ENCODE measurements at places on chromosomes 2 and 18.

DNA sequence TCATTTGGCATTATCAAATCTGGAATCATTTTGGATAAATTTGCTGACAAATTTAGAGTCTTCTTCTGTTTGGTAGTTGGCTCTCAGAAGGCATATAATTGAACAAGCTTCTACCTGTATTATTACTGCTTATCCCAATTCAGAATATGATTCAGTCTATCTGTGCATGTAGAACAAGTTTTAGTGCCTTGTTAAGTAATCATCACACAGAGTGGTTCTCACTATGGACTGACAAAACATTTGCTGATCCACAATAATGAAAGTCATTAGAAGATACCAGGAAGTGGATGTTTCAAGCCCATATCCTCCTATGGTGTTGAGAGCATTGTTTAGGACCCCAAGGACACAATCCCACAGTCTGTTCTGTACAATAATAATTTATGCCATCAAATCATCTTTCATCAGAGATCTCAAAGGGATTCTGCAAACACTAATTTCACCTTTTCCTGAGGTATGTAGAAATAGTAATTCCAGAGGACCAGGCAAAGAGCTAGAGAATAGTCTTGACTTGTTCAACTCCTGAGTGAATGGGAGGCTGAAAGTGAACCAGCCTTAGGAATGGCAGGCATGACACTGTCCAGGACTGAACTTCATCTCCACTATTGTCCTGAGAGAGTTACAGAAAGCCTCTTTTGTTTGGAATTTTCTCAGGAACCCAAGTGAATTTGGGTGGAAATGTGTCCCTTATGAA is 29.6 kb upstream of the DSC1 start:
- DNase-seq, result no peak

DNA sequence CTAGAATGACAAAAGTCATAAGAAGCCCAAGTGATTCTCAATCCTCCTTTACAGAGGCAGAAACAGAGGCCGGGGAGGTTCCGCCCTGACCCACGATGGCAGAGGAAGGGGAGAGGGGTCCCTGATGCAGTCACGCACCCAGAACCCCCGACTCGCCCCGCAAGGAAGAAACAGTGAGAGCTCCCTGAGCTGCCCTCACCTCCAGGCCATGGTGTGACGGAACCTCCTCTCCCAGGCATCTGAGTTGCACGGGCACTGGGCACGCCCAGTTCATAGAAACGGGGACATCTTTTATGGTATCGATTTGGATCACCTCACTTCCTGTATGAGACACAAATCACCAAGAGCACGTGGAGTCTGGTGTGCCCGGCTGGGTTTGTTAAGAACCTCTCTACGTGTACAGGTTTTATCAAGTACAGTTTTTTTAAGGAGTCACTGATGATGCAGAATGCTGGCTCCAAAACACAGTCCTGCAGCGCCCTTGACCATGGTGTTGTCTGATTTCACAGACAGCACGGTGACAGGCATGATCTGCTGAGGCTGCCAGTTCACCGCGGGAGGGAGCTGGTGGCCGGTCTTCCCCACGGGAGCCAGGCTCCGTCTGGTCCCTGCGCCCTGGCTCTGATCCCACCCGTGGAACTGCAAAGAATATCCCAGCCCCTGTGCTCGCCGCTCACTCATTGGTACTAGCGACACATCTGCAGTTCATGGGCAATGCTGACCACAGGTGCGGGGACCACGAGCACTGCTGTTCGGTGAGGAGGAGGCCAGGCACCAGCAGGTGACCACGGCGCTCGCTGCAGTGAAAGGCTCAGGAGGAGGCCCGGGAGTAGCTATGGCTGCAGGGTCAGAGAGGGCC is 35.6 kb downstream of the PXDN start:
- no peak for DNase-seq

- DNase-seq, result no peak
Observed at GRCh38 chr2:191226196-191226595, 19.0 kb upstream of the MYO1B start.

GRCh38 chr2:196591621-196592022 is 47.9 kb upstream of the CCDC150 start:
- no peak for DNase-seq

DNA sequence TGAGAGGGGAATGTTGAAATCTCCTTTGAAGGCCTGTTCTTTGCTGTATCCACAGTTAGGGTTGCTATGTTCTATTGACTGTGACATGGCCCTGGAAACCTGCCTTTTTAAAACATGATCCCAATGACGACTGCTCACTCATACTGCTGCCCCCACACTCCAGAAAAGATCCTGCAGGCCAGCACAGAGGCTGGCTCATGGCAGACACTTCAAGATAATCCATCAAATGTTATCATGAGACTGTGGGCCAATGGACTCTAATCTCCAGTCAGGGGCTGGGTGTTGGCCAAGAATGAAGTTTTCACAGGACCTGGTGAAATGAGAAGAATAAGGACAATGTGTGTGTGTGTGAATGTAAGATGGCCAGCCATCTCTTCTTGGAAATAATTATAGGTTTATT is 59.0 kb upstream of the THOC1 start:
- no peak for DNase-seq

GRCh38 chr2:150522269-150522668 is 34.8 kb upstream of the RND3 start:
- no peak for DNase-seq

GRCh38 chr2:233936089-233936488 is 18.9 kb downstream of the TRPM8 start:
- no peak for DNase-seq

DNA sequence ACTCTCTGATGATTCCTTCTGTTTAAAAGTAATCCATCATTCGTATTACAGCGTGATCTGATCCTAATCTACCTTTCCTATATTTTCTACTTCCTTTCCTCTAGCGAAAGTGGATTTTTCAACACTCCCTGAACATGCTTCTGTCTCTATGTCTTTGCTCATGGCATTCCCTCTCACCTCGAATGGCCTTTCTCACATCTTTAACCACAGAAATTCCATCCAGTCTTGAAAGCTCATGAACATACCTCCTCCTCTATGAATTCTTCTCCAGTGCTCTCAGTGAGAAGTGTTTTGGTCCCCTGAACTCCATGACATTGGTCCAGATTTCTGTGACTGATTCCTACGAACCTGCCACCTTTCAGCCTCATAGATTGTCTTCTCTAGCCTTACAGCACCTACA is 323.2 kb downstream of the RAD51AP2 start:
- no peak for DNase-seq

- DNase-seq, result no peak
Observed at GRCh38 chr2:40451918-40452605, at the start of gene SLC8A1. TSS of gene SLC8A1 (minus strand) at chr2:40452090.

GRCh38 chr18:25075331-25075730 is 276.6 kb downstream of the ZNF521 start:
- no peak for DNase-seq

- no peak for DNase-seq
Observed at GRCh38 chr2:29259221-29259620, 144.0 kb downstream of the CLIP4 start.

DNA sequence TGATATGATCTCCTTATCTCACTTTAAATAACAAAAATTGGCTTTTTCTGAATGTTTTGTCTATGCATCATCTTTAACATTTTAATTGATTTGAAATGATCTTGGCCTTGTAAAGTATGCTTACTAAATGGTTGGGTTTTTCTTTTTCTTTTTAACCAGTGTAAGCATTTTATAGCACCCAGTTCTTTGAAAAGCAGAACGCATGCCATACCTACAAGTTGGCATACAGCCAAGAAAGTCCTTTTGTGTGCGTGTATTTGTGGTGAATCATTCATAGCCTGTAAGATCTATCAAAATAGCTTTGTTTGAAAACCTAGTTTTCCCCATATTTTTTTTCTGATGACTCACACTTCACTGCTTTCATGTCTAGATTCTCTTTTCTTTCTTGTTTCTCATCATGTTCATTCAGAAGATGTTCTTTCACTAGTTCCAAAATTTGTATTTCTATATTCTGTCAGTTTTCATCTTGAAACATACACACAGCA is 4.1 kb upstream of the VRK2 start:
- peak; percentile 58 for DNase-seq

DNA sequence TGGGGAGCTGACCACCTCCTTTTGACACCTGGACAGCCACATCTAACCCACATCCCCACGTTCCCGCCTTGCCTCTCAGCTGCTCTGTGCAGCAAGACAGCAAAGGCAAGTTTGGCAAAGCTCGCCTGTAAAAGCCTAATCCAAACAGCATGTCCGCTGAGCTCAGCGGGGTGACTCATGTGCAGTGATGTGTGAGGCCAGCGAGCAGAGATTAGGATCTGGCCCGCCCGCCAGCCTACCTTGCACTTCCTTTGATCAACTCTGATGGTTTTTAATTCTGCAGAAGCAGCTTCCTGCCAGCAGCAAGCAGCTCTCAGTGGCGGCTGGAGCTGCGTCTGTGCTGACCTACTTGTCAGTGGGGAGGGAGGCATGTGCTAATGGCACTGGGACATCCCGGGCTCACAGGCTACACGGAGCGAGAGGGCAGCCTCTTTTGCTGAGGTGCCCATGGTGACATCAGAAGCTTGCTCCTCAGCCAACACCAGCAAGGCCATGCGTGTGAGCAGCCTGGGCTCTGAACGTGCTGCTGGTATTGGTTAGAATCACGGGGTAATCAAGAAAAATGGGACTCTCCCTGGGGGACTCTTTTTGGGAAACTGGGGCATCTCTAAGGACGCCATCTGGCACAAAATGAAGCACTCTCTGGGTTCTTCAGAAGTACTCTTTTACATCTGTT is 36.0 kb upstream of the EML4 start:
- DNase-seq, result peak; percentile 68
